ENCODE measurements at places on chromosomes 12 and 14.

DNA sequence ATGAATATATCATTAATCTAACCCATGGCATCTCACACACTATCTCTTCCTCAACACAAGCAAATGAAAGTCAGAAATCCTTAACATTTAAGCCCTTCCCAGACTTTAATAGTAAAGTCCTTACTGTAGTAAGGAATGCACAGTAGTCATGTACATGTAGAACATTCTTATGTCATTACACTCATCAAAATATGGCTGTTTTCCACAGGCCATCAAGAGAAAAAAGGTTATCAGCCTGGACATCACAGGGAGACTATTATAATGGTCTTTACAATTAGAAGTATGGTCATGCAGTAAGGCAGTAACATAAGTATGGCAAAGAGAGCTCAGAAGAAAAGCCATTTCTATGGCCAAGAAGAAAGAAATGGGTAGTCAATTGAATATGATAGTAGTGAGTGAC lies 121.2 kb downstream of the SLC6A15 start:
- no peak for DNase-seq

DNA sequence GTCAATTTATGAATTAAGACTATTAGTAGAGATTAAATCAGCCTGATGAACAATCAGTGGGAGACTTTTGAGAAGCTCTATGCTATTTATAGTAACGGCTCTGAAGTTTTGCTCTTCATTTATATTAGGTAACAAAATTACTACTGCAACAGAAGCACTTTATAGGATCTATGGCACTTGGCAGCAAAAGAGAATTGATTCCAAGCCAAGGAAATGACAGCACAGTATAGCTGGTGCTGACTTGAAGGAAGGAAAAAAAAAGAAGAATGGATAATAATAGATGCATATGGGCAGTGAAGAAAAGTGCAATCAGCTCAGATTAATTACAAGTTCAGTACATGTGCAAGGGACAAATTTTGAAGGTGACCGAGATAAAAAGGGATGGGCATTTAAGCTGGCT lies 228.2 kb upstream of the PPFIA2 start:
- DNase-seq: no peak

GRCh38 chr12:127670796-127671195 lies 596.2 kb upstream of the TMEM132C start:
- no peak for DNase-seq

GRCh38 chr12:52628111-52628507 lies 9.8 kb upstream of the KRT73 start:
- no peak for DNase-seq

- peak; percentile 66 for DNase-seq
These were observed 34.1 kb upstream of the FAM181A start for GRCh38 chr14:93892923-93893558.

- no peak for DNase-seq
These were observed 47.9 kb upstream of the OR4E1 start for GRCh38 chr14:21721504-21721903.

DNA sequence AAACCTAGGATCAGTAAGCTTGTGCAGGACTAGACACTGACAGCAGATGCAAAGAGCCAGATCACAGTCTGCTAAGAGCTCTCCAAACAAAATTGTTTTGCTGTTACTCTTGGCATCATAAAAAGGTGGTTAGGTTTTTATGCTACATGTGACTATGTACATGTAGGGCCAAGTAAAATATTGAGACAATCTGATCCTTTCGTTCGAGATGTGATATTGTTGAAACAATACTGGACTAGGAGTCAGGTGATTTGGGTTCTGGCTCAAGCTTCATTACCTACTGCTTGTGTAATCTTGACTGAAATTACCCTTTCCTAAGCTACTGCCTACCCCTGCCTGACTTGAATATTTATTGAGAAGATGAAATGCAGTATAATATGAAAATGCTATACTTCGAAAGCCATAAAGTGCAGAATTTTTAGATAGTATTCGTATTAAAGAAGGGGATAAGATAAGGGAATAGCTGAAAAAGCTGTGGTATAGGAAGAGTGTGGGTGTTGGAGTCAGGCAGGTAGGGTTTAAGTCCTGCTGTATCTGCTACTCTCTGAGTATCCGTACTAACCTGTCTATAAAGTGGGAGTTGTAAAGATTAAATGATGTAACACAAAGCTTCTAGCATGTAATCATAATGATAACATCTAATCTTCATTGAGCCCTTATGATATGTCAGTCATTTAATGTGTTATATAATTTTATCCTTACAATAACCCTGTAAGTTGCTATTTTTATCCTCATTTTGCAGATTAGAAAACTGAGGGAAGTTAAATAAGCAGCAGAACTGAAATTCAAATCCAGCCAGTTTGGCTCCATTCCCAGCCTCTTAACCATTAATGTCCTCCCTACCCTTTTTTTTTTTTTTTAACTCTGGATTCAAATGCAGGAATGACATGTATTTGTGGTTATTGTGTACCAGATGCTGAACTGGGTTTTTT lies 38.6 kb upstream of the ATF1 start:
- no peak for DNase-seq

- DNase-seq: no peak
These were observed 264.6 kb downstream of the ALG10 start for GRCh38 chr12:34286934-34287333.

DNA sequence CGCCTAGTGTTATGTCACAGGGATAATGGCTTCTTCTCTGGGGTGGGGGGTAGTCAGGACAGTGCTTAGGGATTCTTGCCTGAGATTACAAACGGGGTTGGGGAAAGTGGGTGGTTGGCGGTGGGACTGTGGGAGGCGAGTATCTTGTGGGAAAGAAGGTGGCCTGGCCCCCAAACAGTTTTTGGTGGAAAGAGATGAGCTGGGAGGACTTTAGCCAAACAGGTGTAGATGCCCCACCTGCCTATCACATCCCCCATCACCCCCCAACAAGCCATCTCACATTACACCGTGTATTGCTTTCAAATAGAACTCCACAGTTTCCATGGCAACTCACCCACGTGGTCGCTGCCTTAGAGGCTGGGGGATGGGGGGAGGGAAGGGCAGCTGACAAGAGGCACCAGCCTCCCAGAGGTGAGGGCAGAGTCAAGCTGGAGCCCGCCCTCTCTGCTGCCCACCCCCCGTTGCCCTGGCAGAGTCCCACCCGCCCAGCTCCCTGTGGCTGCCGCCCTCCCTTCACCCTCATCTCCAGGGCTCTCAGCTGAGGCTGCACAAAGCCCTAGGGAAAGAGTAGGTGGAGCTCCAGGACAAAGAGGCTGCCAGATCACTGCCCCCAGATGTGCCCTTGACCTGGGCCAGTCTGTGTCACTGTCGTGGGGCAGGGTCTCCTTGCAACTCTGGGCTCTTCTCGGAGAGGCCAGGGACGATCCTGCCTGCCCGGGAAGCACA lies 98.3 kb downstream of the LRRC74A start:
- DNase-seq: no peak

- DNase-seq: peak; percentile 33
These were observed 1.1 kb upstream of the ACTR6 start for GRCh38 chr12:100199347-100200149.

GRCh38 chr12:96503976-96504375 lies 14.6 kb downstream of the CFAP54 start:
- DNase-seq: no peak

- no peak for DNase-seq
These were observed 6.4 kb upstream of the MAPK1IP1L start for GRCh38 chr14:55045087-55045486.

GRCh38 chr12:30420561-30420960 lies 275.1 kb downstream of the IPO8 start:
- DNase-seq: no peak

DNA sequence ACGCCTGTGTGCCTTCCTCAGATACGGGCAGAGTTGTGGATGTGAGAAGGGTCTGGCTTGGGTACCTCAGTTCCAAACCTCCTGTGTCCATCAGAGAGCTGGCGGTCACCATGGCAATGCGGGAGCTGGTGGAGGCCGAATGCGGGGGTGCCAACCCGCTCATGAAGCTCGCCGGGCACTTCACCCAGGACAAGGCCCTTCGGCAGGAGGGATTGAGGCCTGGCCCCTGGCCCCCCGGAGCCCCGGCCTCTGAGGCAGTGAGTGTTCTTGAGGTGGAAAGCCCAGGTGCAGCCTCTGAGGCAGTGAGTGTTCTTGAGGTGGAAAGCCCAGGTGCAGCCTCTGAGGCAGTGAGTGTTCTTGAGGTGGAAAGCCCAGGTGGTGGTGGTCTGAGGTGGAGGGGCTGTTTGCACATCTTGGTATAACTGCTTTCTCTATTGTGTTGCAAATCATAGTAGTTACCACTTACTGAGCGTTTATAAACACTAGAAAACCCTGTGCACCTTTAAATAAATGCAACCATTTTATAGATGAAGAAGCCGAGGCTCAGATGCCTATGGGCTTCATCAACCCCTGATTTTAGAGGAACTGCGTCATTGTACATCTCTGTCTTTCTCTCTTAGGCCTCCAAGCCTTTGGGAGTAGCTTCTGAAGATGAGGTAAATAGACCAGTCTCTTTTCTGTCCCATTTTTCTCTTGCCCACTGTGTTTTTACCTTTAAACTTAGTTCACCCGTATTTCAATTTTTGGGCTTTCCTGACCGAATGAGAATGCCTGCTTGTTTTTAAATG lies 976 bp downstream of the PEX5 start:
- no peak for DNase-seq

DNA sequence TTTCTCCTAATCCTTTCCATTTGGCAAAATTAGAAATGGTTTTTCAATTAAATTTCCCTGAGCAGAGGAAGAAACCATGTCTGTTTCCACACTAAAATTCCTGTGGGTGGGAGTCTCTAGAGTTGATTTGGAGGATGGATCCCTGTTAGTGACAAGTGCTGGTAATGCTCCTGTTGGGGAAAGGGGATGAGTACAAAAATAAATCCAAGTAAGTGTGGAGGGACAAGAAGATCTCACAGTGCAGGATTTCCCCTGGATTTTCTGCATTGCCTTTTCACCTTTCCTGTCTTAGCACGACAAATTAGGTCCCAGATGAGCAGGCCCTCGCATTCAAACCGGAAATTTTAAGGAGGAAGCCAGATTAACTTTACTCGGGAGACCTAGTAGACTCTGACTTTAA lies 107.5 kb downstream of the DAD1 start:
- DNase-seq: no peak

- no peak for DNase-seq
These were observed 4.7 kb downstream of the TNFRSF1A start for GRCh38 chr12:6336889-6337853.

GRCh38 chr14:101840649-101841369 lies 79.3 kb downstream of the PPP2R5C start:
- DNase-seq: no peak

- DNase-seq: peak; percentile 57
These were observed 51.1 kb downstream of the GTF2A1 start for GRCh38 chr14:81169711-81170103.

- no peak for DNase-seq
These were observed 473.5 kb upstream of the MGAT4C start for GRCh38 chr12:86729739-86730138.

- DNase-seq: no peak
These were observed 138.8 kb downstream of the DACT1 start for GRCh38 chr14:58776516-58776915.

GRCh38 chr12:9391815-9392214 lies 183.6 kb upstream of the PZP start:
- no peak for DNase-seq

DNA sequence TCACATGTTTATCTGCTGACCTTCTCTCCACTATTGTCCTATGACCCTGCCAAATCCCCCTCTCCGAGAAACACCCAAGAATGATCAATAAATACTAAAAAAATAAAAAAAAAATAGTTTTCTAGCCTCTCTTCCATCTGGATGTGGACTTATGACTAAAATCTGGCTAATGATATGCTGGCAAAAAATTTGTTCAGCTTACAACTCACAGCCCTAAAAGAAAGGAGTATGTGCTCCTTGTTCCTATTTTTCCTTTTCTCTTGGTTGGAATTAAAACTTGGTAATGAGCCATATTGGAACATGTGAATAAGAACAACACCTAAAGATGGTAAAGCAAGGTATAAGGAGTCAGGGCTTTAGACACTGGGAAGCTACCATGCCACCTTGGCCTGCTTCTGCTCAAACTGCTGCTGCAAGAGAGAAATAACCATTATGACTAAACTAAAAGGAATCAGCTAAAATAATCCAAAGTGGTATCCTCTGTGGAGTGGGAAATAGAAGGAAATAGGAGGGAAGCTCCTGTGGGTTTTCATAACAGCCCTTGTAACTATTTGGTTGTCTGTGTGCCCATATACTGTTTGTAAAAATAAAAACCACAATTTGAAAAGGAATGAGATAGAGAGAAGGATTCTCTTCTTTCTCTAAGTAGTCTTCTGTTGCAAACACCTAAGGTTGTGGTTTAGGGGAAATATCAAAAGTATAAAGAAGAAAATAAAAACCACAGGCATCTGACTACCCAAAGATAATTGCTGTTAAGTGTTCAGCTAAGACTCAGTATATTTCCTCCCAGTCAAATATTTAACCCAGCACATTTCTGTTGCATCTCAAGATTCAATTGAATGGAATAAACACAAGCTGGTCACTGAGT lies 53.8 kb downstream of the SDR9C7 start:
- DNase-seq: no peak

DNA sequence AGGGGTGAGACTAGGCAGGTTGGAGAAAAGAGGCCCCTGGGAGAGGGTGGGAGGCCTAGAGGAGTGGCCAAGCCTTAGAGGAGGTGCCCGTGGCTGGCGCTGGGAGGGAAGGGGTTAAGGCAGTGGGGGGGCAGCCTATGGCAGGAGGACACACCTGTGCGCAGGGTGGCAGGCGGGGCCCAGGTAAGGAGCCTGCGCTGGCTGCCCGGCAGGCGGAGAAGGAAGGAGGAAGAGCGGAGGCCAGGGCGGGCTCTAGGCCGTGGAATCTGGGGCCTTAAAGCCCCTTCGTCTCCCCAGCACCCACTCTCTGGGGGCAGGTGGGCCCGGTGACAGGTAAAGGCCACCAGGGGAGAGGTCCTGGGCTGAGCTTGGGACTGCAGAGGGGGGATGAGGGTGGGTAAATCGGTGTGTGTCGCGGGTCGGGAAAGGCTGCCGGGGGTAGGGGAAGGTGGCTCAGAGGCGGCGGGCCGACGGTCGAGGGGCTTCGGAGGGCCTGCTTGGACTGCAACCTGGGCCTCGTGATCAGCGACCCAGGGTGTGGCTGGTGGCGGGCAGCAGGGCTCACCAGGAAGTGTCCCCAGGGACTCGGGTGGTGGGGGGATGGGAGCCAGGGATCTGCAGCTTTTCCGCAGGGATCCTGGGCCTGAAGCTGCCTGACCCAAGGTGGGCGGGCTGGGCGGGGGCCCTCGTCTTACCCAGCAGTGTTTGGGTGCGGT lies 7.3 kb downstream of the PHB2 start:
- DNase-seq: no peak

- DNase-seq: peak; percentile 25
These were observed 40.1 kb downstream of the SMIM41 start for GRCh38 chr12:52119398-52120254.

GRCh38 chr14:102154821-102155549 lies 15.3 kb downstream of the WDR20 start:
- DNase-seq: peak; percentile 20

GRCh38 chr12:56029666-56030293 lies 8.9 kb downstream of the IKZF4 start:
- DNase-seq: peak; percentile 74

GRCh38 chr12:45969084-45969483 lies 21.3 kb downstream of the SCAF11 start:
- no peak for DNase-seq

Measured in suppressor macrophage treated with lipopolysaccharide for 4 hours (primary cell).